ENCODE measurements at places on chromosomes 3 and 15.

- DNase-seq = peak; percentile 4
Measured at GRCh38 chr15:83206526-83207008, 1.1 kb downstream of the HDGFL3 start.

GRCh38 chr3:183259087-183259486, 6.0 kb downstream of the B3GNT5 start:
- DNase-seq = no peak

- DNase-seq = no peak
Measured at GRCh38 chr3:151213151-151213550, 10.1 kb upstream of the GPR171 start.

DNA sequence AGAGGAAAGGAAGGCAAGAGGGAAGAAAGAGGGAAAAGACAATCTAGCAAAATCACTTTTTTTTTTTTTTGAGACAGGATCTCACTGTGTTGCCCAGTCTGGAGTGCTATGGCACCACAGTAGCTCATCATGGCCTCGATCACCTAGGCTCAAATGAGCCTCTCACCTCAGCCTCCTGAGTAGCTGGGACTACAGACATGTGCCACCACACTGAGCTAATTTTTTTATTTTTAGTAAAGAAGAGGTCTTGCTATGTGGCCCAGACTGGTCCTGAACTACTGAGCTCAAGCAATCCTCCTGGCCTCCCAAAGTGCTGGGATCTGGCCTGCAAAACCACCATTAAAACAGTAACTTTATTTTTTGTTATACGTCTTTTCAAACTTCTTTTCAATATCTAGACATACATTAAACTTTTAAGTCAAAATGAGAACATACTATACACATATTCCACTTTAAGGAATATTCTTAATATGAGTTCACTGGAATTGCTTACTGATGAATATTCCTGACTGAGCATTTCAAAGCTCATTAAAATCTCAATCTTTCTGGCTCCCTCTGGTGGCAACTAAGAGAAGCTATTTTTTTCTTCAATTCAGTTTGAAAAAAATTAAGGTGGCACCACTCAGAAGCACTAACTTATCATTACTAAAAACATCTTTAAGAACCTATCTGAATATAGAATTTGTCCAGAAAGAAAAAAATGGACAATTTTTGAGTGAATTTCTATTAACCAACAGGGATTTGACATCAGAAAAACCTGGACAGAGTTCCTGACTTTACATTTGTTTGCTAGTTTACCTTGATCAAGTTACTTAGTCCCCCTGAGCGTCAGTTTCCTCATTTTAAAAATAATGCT, 40.9 kb downstream of the UACA start:
- DNase-seq = peak; percentile 57

DNA sequence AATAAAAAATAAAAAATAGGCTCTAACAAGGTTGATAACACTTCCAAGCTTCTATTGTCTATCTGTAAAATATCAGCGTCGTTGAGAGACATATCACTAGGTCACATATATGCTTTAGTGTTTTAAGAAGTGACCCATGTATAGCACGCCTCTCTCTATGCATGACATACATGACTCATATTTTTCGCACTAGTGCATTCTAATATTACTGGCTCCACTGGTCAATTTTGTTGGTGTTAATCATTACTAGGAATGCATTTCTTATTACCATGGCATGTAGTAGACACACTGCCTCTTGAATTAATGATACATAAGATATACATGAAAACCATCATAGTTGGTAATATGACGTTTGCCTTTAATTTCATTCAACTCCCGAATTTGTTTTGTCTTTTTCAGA, 203.1 kb downstream of the CHL1 start:
- no peak for DNase-seq

- DNase-seq = peak; percentile 90
Measured at GRCh38 chr3:181454451-181455027, 257.2 kb upstream of the SOX2 start.

GRCh38 chr15:67400890-67401289, 120.0 kb upstream of the C15orf61 start:
- no peak for DNase-seq

DNA sequence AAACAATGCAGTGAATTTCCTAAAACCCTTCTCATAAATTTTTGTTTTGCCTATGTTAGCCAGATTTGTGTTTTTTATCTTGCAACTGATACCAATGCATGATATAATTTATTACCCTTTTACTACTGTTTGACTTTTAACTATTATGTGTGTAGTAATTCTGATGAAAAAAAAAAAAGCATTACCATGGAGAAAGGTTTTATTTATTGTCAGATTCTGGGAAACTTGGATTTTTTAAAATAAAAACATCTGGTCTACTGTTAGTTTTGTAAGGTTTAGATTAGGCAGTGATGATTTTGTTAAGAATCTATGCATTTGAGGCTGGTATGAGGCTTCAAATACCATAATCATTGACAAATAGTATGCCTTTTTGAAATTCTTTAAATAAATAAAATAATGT, 470.4 kb upstream of the ROBO1 start:
- DNase-seq = no peak

GRCh38 chr3:166752214-166752613, 627.9 kb downstream of the ZBBX start:
- DNase-seq = no peak

GRCh38 chr3:167502401-167502800, 28.6 kb upstream of the SERPINI2 start:
- DNase-seq = no peak

DNA sequence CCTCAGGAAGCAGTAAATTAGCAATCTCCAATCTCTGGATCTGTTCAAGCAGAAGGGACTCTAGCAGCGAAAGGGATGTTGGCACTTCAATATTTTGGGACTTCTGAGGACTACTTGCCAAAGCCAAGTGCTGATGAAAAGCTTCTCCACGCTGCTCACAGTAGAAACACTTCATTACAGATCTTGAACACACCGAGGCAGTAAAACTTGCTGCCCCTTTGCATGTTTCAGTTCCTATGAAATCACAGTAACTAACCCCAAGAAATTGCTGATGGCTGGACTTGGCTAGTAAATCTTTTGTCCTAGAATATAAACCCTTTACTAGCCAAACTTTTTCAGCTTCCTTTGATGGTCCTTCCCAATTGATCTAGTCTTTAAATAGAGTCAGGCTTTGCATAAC, 750.5 kb upstream of the GRM7 start:
- no peak for DNase-seq

GRCh38 chr3:107704477-107704876, 181.7 kb downstream of the BBX start:
- no peak for DNase-seq

DNA sequence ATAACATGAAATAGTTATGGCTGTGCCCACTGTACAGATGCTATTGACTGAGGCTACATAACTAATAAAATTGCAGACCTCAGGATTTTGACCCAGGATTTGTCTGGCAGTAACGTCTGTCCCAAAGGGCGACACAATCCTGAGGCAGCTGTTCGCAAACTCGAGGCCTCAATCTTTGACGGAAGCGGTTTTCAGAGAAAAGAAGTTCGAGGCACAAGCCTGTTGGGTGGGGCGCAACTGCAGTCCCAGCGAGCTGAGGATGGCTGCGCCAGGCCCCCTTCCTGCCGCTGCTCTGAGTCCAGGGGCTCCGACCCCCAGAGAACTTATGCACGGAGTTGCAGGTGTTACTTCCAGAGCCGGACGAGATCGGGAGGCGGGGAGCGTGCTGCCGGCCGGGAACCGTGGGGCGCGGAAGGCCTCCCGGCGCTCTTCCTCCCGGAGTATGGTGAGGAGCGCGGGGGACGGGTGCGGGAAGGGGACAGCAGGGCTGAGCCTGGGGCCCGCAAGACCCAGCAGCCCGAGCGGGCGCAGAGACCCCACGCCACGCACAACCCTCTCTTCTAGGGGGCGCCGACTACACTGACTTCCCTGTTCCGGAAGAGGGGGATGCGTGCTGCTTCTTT, at the start of gene PARP15:
TSS of gene PARP15 (plus strand) at position 242 of the 623 bp plus-strand sequence. CDS start at position 260, 18 bp downstream.
- DNase-seq = no peak

DNA sequence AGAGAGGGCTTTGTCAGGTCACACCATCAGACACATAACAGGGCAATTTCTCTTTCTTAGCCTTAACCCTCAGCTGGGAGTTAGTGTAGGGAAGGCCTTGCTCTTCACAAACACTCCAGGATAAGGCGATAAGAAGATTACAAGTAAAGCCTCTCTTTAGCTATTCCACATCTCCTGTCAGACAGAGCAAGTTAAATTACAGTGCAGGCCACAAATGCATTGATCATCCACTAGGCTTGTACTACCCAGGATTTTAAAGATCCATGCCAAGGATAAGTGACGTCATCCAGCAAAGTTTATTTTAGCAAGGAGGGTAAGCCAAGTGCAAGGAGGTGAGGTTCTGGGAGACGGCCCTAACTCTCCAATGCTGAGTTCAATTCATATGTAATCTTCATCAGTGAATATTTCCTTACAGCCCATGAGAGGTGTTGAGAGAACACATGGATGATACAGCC, 890.6 kb upstream of the NR2F2 start:
- DNase-seq = no peak

DNA sequence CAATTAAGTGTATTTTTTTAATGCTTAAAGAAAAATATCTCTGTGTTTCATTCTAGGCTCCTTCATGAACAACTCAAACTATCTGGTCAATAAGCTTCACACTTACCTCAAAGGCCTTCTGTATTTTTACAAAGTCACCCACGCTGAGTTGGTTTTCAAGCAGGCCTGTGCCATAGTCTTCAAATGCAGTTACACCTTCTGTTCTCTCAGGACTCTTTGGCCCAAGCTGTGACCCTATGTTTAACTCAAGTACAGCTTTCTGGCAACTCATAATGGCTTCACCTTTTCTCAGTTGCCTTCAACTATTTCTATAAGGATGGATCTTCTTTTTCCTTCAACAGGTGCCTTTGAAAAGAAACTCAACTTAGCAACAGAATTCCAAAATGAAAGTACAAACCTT, 587 bp downstream of the WDR49 start:
- no peak for DNase-seq

DNA sequence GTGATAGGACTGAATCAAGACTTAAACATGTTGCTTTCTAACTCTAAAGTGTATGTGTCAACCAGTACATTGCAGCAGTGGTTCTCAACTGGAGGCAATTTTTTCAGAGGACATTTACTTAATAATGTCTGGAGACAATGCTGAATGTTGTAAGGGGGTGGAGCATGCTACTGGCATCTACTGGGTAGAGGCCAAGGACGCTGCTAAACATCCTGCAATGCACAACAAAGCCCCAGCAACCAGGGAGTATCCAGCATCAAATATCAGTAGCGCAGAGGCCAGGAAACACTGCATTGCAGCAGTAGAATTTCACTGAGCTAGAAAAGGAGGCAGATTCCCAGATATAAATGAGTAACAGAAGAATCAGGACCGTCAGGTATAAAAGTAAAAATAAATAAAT, 79.8 kb upstream of the GRM7 start:
- DNase-seq = no peak

DNA sequence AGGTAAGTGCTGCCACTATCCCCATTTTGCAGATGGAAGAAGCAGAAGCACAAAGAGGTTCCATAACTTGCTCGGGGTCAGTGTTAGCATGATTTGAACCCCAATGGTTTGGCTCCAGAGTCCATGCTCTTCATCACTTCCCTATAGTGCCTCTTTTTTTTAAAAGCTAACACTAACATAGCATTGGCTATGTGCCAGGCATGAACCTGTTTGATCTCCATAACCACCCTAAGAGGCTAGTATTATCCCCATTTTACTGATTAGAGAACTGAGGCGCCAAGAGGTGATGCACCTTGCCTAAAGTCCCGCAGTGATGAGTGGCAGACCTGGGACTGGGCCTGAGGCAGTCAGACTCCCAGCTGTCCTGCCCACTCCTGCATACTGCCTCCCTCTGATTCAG, 7.3 kb downstream of the LINGO1 start:
- DNase-seq = no peak

- no peak for DNase-seq
Measured at GRCh38 chr3:22265403-22265802, 514.4 kb upstream of the ZNF385D start.

DNA sequence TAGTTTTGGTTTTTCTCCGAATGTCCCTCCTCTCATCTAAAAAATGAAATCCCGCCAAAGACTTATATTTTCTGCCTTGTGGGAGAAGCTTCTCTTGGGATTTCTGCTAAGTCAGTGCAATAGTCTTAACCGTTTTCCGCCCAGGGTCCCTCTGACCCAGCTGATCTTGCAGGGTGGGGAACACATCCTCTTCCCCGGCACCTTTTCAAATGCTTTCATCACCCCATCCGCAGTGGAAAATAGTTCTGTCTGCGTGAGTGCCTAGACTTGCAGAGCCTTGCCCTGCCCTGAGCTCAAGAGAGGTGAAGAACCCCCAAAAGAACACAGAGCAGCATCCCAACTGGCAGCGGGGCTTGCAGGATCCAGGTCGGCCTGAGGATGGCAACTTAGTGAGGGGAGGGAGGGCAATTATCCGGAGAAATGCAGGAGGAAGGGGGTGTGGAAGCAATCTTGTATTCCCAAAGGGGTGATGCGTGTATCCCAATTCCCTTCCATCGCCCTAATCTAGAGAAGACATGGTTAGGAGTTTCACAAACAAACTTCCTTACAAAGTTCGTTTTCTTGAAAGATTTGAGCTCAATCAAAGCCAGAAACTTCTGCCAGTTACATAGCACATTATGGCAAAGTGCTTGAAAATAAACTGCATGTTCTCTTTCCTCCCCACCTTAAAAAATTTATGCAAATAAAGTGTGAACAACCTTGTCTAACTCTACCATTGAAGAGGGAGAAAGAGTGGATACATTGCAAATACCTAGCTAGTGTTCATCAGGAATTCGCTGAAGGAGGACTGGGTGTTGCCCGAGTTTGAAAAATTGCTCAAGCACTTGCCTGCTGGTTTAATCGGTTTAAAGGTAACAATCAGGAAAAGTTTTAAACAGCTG, 79.9 kb downstream of the NR2F2 start:
- DNase-seq = no peak

GRCh38 chr3:78999139-78999538, 768.7 kb downstream of the ROBO1 start:
- no peak for DNase-seq

GRCh38 chr3:66552846-66553245, 52.0 kb upstream of the LRIG1 start:
- DNase-seq = no peak

GRCh38 chr15:55289011-55289745, 435 bp downstream of the RAB27A start:
- no peak for DNase-seq

DNA sequence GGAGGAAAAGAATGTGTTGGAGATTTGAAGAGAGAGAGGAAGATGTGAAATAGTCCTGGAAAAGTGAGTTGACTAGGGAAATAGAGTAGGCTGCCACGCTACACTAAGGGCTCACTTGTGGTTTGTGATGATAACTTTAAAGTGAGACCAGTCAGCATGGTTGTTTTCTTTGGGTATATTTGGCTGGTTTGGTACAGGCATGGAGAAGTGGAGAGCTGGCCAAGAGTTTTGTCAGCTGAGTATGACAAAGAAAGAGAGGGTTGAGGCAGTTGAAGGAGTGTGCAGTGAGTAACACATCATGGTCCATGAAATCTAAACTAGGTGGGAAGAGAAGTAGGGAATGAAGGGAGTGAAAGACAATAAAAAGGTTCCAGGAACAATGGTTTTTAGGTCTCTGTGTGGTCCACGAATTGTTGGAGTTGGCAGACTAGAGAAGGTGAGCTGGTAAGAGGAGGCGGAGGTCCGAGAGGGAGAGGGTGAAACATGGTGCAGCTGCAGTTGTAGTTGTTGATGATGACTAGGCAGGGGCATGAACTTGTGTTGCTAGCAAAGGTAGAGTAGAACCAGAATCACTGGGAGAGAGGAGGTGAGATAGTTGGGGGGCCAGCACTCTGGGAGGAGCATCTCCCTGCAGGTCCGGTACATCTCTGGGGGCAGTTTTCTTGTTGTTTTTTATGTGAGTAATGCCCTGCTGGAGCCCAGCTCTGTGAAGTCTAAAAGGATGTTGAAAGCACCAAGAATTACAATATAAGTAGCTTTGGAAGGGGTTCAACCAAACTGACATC, 21.0 kb downstream of the ZNF80 start:
- no peak for DNase-seq

- no peak for DNase-seq
Measured at GRCh38 chr3:47355010-47355409, 25.8 kb upstream of the PTPN23 start.

All from globus pallidus (tissue), 1 donor.